ENCODE measurements at places on chromosomes 13 and 19.

DNA sequence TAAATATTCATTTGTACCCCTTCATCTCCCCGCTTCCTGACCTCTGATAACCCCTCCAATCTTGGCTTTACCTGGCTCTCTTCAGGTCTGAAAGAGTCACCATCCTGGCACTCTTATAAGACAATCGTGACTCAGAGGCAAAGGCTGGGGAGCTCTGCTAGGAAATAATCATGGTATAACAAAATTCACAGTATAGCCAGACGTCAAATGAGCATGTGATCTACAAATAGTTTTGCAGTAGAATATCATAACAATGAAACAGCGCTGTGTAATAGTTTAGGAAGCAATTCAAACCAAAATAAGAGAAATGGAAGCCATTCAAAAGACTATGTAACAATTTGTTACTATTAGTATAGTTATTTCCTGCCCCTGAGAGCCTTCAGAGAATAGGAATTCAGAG lies 34.2 kb downstream of the RXFP2 start:
- DNase-seq, result no peak

GRCh38 chr13:109468123-109468522 lies 318.3 kb downstream of the IRS2 start:
- no peak for DNase-seq

DNA sequence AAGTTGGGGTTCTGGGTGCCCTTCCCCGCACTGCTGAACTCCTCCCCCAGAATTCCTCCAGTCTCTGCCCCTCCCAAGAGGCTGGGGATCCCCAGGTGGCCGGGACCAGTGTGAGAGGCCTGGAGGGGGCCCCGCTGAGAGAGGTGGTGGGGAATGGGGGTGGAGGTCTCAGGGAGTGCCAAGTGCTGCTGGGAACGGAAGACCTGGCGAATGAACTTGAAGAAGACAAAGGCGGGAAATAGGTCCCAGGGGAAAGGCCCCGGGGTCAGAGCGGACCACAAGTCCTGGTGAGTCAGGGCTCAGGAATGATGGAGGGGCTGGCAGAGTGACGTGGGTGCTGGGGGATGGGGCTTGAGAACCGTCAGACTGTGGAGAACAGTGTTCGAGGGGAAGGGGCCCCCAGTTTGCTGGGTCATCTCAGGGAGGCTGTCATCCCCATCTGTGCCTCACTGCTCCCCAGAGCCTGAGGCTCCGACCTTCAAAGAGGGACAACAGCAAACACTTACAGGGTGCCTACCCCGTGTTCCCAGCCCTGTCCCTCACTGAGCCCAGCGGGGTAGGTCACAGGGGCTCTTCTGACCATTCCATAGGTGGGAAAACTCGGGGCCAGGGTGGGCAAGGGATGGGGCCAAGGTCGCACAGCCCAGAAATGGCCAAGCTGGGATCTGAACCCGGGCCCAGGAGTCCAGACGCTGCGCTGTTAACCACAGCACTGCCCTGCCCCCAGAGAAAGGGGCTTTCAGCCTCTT lies 16.0 kb upstream of the SEMA6B start:
- DNase-seq, result no peak

DNA sequence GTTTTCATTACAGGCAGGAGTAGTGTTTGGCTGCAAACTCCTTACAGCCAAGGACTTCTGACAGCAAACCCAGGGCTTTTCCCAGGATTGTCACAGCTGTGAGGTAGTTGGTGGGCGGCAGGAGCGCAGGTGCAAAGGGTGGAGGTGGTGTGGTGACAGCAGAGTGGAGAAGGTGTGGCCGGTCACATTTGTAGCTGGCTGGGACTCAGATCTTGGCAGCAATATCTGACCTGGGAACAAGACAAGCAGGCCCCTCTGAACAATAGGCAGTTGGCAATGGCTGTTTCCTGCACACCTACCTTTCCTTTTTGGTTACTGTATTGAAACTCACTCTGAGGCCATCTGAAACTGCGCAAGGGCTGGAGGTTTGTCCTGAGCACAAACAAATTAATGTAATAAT lies 327.3 kb downstream of the COG6 start:
- no peak for DNase-seq

- no peak for DNase-seq
Observed at GRCh38 chr13:40536443-40537113, 129.9 kb downstream of the FOXO1 start.

DNA sequence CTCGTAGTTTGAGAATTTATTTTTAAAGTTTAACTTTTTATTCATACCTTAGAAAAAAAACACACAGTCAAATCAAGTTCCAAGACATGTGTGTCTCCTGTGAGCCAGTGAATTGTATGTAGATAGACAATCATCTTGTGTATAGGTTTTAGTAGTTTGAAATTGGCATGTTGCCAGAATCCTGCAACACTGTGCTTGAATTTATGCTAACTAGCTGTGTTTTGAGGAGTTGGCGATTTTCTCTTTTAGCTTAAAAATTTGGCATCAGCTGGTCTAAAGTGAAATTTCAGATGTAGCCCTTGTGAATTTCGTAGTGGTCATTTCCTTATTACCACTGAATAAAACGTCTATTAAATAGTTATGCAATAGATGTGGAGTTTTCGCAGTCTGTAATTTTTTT lies 213.2 kb downstream of the ATP8A2 start:
- no peak for DNase-seq

- DNase-seq, result no peak
Observed at GRCh38 chr19:756236-756635, 5.3 kb downstream of the MISP start.

DNA sequence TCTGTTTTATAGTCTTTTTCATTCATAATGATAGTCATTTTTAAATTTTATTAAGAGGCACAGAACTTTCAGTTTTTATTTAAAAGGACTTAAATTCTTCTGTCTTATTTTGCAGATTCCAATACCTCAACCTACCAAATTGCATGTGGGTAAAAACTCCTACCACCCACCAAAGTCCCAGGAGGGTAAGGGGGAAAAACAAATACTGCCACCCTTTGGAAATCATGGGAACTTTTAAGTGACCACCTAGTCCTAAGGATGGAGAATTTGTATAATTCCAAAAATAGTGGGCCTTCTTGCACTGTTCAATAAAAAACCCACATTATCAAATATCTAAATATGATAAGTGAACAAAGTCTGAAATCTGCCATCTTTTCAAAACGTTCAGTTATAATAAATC lies 9.7 kb downstream of the SUPT20H start:
- DNase-seq, result no peak

DNA sequence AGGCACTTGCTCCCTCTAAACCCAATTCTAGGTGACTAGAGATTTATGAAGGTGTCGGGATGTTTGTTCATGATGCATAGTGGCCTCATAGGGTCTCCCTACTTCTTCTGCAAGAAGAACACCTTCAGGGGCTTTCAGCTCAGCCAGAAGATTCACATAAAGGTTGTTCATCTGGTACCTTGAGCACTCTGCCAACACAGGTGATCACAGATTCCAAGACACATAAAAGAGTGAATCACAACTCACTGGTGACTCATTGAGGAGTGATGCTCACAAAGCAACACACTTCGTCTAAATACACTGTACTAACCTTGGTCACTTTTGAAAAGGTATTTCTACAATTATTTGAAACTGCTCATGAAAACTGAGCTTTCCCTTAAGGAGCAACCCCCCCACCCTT lies 6.8 kb upstream of the ZNF324 start:
- no peak for DNase-seq

DNA sequence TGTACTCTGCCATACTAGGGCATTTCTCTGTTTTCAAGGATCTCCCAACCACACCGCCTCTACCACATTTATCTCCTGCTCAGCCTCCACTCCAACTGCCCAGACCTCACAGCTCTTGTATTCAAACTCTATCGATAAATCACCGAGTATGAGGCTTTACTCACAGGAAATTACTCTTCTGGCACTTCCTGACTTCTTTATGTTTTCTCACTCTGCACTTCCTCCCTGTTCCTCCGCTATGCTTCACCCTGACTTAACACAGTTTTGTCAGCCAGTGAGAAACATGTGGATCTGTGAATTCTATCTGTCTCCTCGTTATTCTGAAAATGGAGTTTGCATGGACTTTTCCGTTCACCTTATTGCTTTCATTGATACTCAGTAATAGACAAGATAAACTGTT lies 2.6 kb upstream of the CARD8 start:
- DNase-seq, result no peak

GRCh38 chr13:55440465-55441085 lies 1700.1 kb upstream of the PRR20A start:
- no peak for DNase-seq

DNA sequence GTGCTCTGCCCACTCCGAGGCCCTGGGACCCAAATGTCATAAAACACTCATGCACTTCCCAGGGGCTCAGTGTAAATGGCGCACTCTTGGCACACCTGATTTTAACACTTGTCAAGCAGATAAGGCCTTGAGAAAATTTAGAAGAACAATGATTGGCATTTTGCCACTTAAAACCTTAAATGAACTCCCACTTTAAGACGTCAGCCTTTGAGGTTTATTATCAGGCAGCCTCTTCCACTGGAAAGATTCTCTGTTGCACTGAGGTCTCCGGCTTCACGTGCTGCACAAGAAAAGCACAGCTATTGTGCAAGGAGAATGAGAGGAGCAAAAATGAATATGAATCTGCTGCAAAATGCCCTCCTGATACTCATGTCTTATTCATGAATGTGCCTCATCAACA lies 38.5 kb upstream of the ATP11A start:
- no peak for DNase-seq

DNA sequence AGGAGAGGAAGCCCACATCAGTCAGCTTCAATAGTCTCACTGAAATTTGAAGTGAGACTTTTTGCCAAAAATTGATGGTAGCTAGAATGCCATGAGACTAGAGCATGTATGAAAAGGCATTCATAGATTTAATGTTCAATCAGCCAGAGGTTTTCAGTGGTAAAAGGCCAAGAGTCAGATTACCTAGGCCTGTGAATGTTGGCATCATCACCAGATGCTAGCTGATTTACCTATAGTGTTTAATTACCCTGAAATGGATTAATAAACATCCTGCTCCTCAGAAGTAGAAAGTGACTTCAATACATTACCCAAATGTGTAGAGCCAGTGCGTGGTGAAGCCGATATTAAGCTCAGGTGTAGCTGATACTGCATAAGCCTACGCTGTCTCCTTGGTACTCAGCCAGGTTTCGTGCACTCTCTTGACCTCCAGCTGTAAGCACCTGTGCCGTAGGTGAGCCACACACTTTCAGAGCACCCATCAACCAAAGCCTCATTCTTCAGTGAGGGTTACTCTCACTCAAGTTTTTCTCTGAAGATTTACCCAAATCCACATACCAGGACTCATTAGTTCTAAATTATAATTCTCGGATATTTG lies 1140.3 kb upstream of the SLC10A2 start:
- DNase-seq, result no peak

DNA sequence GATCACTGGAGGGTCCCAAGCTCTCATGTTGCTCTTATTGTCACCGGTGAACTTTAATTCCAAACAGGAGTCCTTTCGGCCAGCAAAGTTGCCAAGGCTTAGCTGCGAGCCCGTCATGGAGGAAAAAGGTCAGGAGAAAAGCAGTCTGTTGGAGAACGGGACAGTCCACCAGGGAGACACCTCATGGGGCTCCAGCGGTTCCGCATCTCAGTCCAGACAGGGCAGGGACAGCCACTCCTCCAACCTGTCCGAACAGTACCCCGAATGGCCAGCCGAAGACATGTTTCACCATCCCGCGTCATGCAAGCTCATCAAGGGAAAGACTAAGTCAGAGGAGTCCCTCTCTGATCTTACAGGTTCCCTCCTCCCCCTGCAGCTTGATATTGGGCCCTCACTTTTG lies 10.4 kb downstream of the ZNF91 start:
- DNase-seq, result no peak

GRCh38 chr13:22001336-22001735 lies 330.5 kb downstream of the FGF9 start:
- no peak for DNase-seq

- DNase-seq, result no peak
Observed at GRCh38 chr19:53958823-53959757, 3.6 kb upstream of the CACNG8 start.

DNA sequence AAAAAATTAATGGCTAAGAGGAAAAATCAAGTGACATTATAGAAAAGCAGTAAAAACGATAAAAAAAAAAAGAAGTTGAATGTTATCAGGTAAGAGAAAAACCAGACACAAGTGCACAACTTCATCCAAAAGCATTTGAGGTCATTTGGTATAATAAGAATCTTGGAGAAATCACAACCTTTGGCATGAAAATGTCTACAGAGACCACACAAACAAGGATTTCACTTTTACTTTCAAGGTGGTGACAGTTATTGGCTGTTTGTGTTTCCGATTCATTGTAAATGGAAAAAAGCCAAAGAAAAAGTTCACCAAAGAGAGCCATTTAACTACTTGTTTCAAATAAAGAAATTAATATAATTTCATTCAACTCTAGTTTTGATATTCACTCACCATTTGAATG lies 1193.5 kb downstream of the PCDH9 start:
- no peak for DNase-seq

DNA sequence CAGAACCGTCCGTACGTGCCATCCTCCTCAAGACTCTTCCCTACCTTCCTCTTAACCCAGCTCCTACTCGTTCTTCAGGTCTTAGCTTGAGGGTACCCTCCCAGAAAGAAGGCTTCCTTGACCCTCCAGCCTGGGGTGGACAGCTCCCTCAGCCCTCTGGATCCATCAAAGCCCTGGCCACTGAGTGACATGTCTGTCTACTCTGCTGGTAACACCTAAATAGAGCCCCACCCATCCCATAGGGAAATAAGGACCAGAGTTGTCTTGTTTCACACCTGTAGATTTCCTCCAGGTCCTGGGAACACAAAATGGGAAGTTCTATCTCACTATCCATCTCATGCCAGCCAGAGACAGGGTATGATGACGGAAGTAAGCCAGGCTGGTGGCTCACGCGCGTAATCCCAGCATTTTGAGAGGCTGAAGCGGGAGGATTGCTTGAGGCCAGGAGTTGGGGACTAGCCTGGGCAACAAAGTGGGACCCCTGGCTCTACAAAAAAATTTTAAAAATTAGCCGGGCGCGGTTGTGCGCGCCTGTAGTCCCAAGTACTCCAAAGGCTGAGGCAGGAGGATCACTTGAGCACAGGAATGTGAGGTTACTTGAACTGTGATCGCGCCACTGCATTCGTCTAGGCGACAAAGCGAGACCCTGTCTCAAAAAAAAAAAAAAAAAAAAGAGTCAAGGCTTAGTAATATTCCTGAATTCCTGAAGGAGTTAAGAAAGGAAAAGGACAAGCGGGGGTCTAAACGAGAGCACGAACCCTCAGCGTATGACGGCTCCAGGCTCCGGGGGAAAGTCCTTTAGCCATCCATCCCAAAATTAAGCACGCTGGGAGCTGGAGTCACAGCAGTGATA lies 566 bp upstream of the CCDC97 start:
- DNase-seq, result peak; percentile 21

- no peak for DNase-seq
Observed at GRCh38 chr19:1354970-1355567, 28.6 kb upstream of the NDUFS7 start.

- no peak for DNase-seq
Observed at GRCh38 chr13:80033951-80034350, 307.0 kb downstream of the SPRY2 start.

All from Ammon's horn (tissue), 1 donor.